Stimulated activated CD8-positive, alpha-beta memory T cell treated with anti-CD3 and anti-CD28 coated beads, Interleukin-2, amount 100 ng/mL, for 1 hour (primary cell): ENCODE measurements at places on chromosomes 7 and 10.
A peak's percentile ranks its signal among the peaks of the same experiment; 100 is the strongest.

- no peak for DNase-seq
Measured at GRCh38 chr7:4739528-4739992, 35.9 kb upstream of the AP5Z1 start.

DNA sequence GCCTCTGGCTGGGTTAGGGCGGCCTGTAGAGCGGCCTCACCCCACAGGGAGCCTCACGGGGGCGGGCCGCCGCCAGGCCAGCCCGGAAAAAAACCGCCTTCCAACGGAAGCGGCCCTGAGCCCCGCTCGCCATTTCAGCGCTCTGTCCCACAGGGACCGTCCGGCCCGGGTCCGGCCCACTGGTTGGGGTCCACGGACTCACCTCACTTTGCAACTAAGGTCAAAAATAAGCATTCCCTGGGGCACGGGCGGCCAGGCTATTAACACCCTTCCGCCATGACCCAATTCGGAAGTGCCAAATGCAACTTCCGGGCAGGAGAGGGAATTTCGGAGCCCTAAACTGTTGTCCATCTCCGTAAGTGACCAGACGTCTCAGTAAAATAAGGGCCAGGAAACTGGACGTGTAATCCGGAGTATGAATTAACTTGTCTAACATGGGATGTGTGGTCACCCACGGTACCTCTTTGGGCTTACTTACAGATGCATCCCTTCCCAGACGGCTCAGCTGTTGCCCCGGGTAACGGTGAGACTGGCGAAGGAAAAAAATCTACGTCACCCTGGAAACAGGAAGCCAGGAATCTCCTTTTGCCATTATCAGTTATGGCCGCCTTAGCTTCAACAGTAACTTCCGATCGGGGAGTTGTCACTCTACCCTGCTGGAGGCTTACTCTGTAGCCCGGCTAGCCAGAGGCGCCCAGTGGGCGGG lies at the start of gene BBIP1:
BBIP1 (minus strand) TSS at position 538 of the 706 bp plus-strand sequence. CDS start 1,023 bp downstream, outside the sequence.
- peak; percentile 90 for DNase-seq

DNA sequence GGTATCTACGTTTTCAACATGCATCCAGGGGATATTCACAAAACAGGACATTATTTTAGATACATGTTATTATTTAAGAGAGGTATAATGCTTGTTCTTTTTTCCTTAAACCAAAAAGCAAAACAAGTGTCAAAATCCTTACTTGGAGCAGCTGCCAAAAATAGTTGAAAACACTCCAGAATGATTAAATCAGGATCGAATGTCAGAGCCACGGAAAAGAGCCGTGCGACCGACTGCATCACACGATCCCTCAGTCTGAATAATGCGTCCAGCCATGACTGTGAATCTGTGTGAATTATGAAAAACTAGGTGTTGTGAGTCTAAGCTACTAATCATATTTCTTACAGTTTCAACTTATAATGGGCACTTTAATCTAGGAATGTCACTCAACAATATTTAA lies 126.0 kb downstream of the PARD3 start:
- DNase-seq: no peak

DNA sequence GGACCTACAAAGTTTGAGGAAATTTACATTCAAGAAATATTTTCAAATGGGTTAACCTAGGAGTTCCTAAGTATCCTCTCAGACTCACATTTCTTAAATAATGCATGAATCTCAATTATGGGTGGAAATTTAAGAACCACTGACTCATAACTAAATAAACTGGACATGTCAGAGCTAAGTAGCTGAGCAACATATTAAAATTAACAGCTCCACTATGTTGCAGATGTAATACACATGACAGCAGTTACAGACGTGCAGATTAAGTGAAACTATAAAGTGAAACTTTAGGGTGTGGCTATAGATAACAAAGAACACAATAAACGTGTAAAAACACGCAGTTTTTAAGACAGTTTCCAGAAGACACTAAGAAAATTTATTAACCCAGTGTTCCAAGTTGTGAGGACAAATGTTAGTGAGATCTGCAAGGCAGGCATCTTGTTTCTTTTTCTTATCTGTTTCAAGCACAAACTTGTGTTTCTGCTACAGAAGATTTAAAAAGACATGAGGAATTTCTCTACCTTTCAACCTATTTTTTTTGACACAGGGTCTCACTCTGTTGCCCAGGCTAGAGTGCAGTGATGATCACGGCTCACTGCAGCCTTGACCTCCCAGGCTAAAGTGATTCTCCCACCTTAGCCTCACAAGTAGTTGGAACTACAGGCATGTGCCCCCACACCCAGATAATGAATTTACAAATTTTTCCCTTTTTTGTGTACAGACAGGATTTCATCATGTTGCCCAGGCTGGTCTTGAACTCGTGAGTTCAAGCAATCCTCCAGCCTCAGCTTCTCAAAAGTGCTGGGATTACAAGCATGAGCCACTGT lies 25.3 kb downstream of the DNMBP start:
- no peak for DNase-seq

DNA sequence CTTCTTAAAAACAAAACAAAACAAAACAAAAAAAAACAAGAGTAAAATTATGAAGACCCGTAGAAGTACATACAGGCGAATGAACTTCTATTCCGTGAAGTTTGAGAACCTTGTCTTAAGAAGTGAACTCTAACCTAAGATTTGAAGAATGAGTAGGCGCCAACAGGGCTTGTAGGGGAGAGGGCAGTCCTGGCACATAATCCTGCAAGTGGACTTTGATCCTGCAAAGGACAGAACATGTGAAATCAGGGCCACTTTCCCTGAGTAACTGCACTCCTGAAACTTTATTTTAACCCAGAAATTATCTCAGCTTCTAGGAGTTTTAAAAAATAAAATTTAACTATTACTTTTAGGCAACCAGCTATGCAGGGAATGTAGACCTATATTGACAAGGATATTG lies 62.0 kb downstream of the GNAT3 start:
- DNase-seq: no peak

- DNase-seq: no peak
Measured at GRCh38 chr7:157139810-157140510, 1.2 kb downstream of the UBE3C start.

GRCh38 chr7:149599636-149600206 lies 102.1 kb upstream of the ZNF746 start:
- DNase-seq: no peak

DNA sequence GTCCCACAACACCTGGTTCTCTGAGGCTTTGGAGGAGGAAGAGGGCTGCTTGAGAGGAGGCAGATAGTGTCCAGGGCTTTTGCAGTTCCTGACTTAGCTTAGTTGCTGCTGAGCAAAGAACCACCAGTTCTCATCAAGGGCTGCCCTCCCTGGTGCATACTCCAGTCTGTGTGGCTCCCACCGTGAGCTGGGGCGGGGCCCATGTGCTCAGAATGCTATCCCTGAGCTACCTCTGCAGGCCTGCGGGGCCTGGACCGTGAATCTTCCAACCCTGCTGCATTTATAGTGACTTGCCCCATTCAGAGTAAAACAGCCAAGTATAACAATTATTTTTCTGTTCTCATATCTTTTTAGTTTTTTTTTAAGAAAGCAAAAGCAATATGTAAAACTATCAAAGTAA lies 49.2 kb downstream of the TACR2 start:
- DNase-seq: no peak

DNA sequence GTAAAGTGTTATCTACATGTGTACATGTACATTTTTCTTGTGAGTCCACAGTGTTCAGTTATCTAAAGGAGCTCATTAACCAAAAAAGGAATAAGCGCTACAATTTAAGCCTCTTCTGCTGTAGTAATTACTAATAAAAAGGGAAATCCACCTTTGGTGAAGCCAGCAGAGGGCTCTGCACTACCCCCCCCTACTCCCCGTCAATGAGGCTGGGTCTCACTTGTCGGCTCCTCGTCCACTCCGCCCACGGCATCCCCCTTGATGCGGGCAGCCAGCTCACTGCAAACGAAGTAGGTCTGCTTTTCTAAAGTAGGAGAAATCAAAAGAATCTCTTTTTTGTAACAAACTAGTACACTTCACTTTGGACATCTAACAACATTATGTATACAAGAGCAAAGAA lies 4.7 kb upstream of the WASHC2A start:
- no peak for DNase-seq

GRCh38 chr7:34752929-34753328 lies 94.9 kb downstream of the NPSR1 start:
- DNase-seq: no peak

- DNase-seq: no peak
Measured at GRCh38 chr7:95155965-95156364, 168.4 kb downstream of the PON1 start.

- DNase-seq: no peak
Measured at GRCh38 chr10:68223535-68224165, 8.3 kb downstream of the ATOH7 start.

DNA sequence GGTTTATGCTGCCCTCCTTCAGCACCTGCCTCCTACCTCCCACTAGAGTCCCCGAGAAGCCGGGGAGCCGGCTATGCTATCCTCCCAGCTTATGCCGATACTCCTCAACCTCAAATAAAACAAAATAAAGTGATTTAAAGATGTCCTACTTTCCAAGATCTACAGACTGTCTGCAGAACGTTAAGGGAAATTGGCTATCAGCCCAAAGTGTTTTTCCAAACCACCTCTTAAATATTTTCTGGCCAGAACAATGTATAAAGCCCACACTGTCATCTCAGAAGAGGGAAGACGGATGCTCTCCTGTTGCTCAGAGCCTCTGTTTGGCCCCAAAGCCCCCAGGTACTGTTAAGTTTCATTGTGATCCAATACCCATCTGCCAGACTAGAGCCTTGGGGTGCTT lies 54.0 kb upstream of the MGMT start:
- no peak for DNase-seq

- DNase-seq: peak; percentile 75
Measured at GRCh38 chr7:149261829-149262617, at the start of gene ZNF783. TSS of gene ZNF783 (plus strand) at chr7:149262196. CDS start at chr7:149262334, 138 bp downstream.

DNA sequence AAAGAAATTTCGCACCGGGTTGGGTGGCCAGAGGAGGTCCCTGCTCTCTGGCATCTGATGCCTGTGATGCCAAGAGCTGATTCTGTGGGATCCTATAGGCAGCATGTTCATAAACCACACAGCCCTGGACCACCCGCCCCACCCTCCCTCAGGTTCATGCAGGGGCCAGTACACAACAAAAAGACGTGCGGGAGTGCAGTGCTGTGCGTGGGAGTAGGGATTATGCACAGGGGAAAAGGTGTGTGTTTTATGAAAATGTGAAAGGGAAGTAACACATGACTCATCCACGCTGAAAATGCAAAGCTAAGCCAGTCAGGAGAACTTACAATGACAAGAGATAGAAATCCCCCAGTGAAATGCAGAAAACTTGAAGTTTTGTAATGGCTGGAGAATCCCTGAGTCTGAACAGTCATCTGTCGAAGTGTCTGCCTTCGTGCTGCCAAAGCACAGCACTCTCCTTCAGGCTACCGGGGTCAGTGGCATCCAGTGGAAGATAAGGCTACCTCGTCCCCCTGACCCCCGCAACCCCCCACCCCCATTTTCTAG lies 1.1 kb downstream of the KIAA1217 start:
- DNase-seq: no peak

- no peak for DNase-seq
Measured at GRCh38 chr7:133297093-133297492, 44.2 kb downstream of the EXOC4 start.

DNA sequence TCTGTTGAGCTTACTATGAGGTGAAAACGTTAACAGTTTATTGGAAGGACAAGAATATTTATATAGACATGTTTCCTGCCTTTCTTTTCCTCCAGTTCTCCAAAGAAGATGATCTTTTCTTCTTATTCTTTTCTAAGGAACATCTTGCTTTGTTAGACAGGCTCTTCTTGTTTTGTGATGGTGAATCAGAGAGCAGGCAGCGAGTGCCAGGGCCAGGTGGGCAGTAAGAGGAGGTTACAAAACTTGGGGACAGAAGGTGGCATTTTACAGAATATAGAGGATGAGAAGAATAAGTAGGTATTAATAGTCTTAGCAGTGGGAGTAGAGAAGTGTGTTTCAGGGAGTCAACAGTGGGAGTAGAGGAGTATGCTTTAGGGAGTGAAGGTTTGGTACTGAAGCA lies 223.6 kb downstream of the ARL4A start:
- DNase-seq: no peak

DNA sequence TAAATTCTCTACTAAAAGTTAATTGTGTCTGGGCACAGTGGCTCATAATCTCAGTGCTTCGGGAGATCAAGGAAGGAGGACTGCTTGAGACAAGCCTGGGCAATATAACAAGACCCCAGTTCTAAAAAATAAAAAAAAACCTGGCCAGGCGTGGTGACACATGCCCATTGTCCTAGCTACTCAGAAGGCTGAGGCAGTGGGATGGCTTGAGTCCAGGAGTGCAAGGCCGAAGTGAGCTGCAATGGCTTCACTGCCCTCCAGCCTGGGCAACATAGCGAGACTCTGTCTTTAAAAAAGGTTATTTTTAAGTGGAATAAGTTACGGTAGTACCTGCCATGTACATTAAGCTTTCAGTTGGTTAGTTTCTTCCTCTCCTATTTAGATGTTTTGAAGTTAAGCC lies 28.9 kb downstream of the CDK14 start:
- DNase-seq: no peak

- DNase-seq: no peak
Measured at GRCh38 chr7:130732980-130733930, 752 bp downstream of the KLF14 start.

DNA sequence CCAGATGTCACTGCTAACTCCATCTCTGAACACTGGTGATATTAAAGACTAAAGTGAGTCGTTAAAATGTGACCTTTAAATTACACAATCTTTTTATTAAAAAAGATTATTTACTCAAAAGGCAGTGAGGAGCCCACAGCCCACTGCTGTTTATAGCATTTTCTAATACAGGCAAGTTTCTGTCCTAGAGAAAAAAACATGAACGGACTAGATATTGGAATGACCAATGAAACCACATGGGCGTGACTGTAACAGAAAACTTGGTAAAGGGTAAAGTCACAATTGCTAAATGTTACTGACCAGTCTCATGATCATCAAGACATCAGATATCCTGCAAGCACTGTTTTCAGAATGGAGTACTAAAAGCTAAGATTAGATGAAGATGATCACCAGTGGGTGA lies 78.7 kb downstream of the FEZF1 start:
- DNase-seq: no peak

DNA sequence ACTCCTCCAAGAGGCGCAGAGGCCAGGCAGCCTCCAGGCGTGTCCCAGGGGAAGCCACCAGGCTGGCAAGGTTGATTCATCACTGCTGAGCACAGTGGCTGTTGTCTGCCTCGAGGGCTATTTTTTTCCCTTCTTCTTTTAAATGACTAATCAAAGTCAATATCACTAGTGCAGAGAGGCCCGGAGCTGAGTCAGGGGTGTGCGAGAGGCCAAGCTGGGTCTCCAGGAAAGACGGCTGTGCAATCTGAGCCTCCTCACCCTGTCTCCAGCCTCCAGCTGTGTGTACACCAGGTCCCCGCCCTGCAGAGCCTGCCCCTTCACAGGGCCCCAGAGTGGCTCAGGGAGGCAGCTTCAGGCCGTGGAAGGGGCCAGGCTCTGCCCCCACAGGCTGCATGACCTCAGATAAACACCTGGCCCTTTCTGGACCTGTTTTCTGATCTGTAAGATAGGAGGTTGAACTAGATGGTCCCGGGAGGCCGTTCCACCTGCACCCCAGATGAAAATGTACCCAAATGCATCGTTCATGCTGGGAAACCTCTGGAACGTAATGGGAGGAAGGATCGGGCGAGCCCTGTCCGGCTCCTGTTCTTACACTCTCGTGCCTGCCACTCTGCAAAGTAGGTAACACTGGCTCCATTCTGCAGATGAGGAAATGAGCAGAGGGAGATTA lies 3.7 kb downstream of the STX1A start:
- DNase-seq: no peak
